ENCODE measurements at places on chromosomes 11 and 22.

- DNase-seq = no peak
These were observed 574 bp downstream of the PRSS23 start for GRCh38 chr11:86800960-86801272.

- DNase-seq = no peak
These were observed 16.0 kb downstream of the CAPRIN1 start for GRCh38 chr11:34067383-34068065.

- DNase-seq = no peak
These were observed 14.0 kb downstream of the IGLL1 start for GRCh38 chr22:23565915-23566704.

DNA sequence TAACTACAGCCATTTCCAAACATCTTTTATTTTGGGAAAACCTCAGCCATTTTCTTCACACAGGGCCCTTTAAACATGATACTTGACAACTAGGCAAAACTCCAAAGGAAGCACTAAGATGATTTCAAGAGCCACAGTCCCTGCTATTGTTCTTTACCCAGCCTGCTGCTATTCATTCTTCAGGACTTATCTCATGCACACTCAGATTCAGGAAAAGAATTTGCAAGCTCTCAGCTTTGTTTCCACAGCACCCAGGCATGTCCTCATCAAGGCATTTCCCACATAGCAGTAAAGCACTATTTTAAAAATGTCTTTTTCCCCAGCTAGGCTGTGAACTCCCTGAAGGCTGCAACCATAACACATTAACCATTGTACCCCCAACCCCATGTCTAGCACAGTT lies 609.3 kb upstream of the CCDC90B start:
- DNase-seq = no peak

DNA sequence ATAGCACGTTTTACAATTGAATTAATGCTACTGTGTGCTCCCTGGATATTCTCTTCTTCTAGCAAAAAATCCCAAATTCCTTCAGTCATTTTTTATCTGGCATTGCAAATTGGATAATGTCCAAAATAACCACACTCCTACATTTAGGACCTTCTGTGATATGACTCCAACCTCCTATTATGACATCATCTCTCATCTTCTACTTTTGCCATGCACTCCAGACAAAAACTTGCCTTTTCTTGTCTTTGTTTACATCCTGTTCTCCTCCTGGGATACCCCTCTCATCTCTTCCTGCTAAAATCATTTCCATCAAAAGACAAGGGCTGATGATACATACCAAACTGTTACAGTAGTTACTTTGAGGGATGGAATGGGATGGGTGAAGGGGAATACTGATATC lies 20.6 kb upstream of the TMEM218 start:
- no peak for DNase-seq

DNA sequence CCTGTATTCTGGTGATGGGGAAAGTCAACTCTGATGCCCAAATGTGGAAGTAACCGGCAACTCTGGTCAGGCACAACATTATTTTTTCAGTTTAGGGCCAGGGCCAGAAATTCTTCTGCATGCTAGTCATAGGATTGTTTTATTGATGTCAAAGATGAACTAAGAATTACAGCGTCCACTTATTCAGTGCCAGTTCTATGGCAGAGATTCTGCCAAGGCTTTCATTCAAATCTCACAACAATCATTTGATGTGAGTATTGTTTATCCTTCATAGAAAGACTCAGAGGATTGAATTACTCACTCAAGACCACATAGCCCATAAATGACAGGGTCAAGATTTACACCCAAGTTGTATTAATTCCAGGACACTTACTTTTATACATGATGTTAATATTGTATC lies 87.7 kb downstream of the TMPRSS5 start:
- no peak for DNase-seq

DNA sequence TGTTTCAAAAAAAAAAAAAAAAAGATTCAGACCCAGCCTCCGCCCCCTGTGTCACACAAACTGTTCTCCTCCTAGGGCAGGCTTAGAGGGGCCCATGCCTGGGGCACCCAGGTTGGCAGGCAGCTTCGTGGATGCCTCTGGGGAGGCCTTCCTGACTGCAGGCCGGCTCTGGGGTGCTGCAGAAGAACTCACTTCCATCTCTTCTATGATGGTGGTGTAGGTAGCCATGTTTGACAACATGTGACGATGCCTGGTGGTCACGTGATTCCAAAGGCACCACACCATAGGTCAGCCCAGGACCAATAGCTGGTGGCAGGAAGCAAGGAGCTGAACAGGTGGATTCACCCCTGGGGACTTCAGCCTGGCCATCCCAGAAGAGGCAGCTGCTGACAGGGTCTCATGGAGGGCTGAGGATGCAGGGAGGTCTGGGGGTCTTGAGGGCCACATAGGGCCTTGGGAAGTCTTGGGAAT lies 24.1 kb upstream of the CELSR1 start:
- peak; percentile 38 for DNase-seq

- no peak for DNase-seq
These were observed 20.7 kb downstream of the KRTAP5-5 start for GRCh38 chr11:1650034-1650917.

- DNase-seq = no peak
These were observed 35.2 kb downstream of the TRMU start for GRCh38 chr22:46370584-46371291.

DNA sequence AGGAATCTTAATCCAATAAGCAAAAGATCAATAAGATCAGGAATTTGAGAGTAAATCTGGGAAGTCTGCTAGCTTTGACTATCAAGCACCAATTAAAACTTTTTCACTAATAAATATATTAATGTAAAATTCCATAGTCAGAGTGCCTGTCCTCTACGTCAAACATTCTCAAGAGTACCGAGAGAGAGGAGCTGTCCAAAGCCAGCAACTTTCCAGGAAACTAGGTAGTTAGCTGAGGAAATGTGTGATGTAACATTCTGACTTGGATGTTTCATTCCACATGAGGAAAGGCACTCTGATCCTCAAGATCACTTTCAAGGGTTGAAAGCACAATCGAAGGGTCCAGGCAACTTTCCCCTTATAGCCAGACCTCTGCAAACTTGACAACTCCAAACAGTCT lies 113.2 kb downstream of the STK33 start:
- no peak for DNase-seq

- no peak for DNase-seq
These were observed 293.2 kb downstream of the NELL1 start for GRCh38 chr11:20962581-20962980.

GRCh38 chr22:46280999-46281623 lies 13.3 kb downstream of the TTC38 start:
- DNase-seq = no peak

DNA sequence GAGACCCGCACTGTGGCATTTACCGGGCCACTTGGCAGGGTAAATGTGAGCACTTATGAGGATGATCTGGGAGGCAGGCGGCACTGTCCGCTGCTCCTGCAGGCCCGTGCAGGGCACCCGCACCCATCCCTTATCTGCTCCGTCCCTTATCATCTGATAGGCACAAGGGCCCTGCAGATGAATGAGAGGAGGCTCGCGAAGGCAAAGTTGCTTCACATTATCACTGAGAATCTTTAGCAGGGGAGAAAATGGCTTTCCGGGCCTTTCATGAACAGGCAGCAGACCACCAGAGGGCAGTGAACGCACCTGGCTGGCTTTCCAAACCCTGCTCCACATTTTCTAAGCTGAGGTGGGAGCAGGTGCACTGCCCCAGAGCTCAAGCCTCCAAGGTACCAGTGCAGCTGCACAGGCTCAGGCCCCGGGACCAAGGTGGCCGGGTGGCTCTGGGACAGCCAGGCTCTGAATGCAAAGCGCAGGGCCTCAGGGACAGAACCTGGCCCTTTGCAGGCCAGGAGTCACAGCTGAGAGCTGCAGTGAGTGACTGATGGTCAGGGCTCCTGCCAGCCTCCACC lies 165.6 kb downstream of the SHANK2 start:
- no peak for DNase-seq

DNA sequence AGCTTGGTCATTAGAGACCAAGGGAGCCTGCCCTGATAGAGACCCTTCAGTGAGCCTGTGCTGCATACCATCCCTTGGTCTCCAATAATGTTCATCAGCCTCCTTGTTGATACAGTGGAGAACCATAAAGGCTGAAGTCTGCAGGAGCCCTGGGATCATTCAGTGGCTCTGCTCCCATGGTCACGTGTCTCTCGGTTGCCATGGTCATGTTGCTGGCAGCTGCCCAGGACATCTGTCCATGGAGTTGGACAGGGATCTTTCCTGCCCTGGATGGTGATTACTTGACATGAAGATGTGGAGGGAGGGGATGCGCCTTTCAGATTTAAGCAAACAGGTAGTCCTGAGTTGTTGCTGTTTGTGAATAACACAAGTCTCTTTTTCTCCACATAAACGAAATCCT lies 38.2 kb downstream of the CYB5R2 start:
- no peak for DNase-seq

DNA sequence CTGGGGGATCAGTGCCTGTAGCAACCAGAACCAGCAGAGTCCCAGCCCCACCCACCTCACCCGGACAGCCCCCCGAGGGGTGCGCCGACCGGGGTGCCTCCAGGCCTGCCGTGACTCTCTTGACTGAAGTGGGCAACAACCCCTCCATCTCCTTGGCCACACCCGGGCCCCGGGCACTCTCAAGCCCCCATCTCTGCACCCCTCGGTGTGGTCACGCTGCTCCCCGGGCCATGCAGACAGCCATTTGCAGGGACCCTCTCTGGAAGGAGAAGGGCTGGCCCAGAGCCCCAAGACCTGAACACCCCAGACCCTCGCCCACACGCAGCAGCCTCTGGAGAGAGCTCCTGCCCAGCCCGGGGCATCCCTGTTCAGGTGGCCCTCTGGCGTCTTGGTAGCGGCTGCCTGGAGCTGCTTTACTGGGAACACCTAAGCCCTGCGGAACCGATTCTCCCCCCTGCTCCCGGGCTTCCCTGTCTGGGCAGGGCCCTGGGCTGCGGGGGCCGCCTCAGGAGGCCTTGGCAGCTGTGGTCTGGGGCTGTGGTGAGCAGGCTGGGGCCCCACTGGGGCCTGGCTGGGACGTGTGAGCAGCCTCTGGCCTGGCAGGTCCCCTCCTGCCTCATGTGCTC lies 84.9 kb downstream of the WNT7B start:
- DNase-seq = no peak

DNA sequence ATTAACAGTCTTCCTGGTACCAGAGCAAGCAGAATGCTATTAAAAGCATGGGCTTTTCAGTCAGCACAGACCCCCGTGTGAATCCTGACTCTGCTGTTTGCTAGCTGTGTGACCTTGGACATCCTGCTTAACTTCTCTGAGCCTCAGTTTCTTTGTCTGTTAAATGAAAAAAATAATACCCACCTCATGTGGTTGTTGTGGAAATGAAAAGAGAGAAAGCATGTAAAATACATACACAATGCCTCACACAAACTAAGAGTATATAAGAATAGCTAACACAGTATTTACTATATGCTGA lies 39.5 kb downstream of the AHNAK start:
- no peak for DNase-seq

- no peak for DNase-seq
These were observed 70.8 kb upstream of the USP47 start for GRCh38 chr11:11770921-11771486.

DNA sequence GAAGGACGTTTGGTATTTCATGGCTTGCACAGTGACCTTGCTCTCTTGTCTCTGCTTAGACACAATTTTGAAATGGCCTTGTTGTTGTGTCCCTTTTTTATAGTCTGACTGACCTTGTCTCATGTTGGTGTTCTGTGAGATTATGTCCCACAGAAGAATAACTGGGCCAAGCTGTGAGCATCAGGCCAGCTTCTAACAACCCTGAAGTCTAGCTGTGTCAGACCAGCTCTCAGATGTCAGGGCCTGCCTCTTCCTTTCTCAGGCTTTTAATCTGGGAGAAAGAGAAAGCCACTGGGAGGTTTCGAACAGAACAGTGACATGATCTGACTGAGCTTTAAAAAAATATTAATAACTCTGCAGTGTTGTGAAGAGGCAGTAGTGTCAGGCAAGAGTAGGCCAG lies 2.0 kb upstream of the UEVLD start:
- DNase-seq = no peak

- no peak for DNase-seq
These were observed 758.5 kb upstream of the CCDC90B start for GRCh38 chr11:84044706-84045105.

- no peak for DNase-seq
These were observed 694 bp upstream of the ELFN2 start for GRCh38 chr22:37427711-37428635.

GRCh38 chr11:33835143-33835878 lies 56.6 kb downstream of the LMO2 start:
- no peak for DNase-seq

DNA sequence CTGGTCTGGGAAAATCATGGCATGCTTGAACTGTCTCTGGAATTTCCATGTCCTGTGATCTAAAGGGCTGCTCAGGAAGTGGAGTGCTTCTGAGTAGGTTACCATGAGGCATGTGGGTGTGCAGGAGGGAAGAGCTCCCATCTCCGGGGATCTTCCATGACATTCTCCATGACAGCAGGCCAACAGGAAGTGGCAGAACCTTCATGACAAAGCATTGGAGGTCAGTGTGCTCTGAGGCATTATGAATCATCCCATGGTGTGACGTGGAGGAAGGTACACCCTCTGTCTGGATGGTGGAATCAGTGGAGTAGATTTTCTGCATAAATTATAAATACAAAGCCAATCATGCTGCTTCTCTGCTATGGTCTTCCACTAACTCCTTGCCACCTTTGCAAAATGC lies 139.6 kb upstream of the E2F8 start:
- DNase-seq = no peak

DNA sequence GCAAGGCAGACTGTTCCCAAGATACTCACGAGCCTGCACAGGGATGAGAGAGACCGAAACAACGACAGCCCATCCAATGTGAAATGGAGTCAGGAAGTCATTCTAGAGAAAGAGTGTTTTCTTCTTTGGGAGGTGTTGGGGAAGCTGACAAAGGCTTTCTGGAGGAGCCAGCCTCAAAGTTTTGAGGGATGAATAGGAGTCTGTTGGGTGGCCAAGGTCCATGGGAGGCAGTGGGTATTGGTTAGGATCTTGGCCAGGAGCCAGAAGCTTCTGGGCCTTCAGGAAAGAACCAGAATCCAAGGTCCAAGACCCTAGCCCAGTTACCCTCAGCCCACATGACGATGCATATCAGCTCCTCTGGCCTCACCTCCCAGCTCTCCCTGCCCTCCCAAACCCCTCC lies 59.9 kb upstream of the SHISAL1 start:
- DNase-seq = no peak

DNA sequence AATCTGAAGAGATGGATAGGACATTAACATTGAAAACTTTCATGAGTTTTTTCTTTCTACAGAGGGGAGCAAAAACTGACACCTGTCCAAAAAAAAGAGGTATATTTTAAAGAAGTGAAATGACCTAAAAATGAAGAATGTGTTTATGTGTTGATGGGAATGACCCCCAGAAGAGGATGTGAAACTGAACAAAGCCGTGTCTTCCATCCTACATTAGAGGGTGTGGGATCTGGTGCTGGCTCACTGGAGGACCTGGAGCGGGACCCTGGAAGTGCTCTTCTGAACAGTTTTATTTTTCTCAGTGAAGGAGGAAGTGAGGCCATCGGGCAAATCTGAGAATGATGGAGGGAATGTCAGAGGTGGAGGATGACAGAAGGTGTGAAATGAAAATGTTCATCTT lies 470.1 kb downstream of the NTM start:
- DNase-seq = no peak

DNA sequence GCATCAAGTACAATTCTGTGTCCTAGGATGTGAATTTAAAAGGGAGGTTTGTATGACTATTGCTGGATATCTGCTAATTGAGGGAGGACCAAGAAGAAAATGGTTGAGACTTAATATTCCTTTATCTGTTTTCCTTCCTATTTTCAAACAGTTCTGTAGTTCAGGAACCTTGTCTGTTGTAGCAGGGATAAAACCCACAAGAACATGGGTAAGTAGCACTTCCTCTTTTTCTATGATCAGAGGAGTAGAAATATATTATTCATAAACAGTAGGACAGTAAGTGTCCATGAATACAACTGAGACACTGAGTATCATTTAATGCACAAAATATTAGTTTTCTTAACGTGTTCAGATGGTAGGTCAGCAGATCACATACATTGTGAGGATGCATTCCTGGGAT lies 7.6 kb downstream of the MS4A3 start:
- no peak for DNase-seq

Measured in stimulated activated CD4-positive, alpha-beta T cell treated with anti-CD3 and anti-CD28 coated beads, Interleukin-15, amount 100 ng/mL, for 48 hours (primary cell).